ENCODE measurements at places on chromosomes 2 and 18. TPM values are rescaled to one million over a fixed set of nuclear protein-coding genes. Genes with fewer than 3 reads are reported as not detected.
A peak's percentile ranks its signal among the peaks of the same experiment; 100 is the strongest.

GRCh38 chr2:24920809-24921441 is 888 bp upstream of the ADCY3 start:
- no peak for DNase-seq

Gene SCN7A
- polyA plus RNA-seq = 0.96 TPM

GRCh38 chr2:236571145-236571544 is 1.5 kb downstream of the ACKR3 start:
- DNase-seq = no peak

Gene COBLL1
- polyA plus RNA-seq = 18.0 TPM

DNA sequence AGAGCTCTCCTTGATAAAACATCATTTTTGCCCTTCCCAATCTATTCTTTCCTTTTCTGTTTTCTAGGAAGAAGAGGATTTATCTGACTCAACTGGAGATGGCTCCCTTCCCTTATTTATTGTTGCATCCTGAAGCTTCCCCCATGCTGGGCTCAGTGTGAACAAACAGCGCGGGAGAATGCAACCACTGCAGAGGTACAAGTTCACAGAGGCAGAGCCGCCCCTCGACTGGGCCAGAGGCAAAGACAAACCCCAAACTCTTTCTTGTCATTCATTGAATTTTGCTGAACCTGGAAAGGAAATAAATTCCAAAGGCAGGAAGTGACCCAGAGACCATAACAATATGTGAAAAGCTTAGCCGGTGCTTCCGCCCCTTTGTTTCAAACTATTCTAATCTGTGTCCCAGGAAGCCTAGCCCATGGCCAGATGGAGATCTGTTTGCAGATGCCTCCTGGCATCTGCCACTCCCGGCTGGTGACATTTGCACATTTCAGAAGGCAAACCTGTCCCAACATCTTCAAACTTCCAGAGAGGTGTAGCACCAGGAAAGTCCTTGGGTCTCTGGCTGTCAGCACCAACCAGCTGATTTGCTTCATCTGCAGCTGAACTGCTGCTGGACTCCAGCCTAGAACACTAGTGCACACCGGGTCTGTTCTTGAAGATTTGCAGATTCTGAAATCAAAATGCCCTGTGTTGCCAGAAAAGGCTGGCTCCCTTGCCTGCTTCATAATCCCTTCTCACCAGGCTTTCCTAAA is 79.4 kb upstream of the MAP4K3 start:
- DNase-seq = peak; percentile 45

- no peak for DNase-seq
These were observed 152.6 kb upstream of the MEX3C start for GRCh38 chr18:51350081-51350480.

GRCh38 chr2:241764275-241765241 is 12.1 kb upstream of the GAL3ST2 start:
- no peak for DNase-seq

- DNase-seq = no peak
These were observed 476.7 kb downstream of the EPHA4 start for GRCh38 chr2:221095356-221095755.

DNA sequence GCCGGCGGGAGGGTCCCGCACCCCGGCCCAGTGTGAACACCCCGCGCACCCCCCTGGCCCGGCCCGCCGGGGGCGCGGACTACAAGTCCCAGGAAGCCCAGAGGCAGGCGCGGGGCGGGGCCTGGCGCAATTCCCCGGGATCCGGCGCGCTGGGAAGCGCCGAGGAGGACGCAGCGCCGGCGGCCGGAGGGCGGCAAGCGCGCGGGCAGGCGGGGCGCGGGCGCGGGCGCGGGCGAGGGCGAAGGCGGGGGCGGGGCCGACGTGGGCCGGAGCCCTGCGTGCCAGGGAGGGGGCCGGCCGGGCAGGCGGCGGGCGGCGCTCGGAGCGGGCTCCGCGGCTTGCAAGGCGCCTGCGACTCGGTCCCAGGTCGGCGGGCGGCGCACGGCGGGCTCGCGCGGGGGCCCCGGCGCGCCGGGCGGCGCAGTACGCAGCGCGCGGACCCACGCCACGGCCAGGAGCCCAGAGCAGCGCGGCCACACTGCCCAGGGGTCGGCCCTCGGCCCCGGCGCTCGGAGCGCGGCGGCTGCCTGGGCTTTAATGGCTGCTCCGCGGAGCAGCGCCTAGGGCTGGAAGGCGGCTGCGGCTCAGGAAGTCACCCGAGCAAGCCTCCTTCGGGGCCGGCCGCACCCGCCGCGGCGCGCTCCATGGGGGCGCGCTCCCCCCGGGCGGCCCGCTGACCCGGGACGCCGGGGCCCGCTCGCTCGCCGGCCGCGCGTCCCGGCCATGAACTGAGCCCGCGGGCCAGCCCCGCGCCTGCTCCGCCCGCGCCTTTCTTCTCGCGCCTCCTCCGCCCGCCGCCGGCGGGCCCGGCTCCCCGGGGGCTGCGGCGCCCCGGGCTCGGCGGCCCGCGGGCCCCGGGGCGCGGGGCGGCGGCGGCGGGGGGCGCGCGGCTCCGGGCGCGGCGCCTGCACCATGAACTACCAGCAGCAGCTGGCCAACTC is at the start of gene AGAP1:
TSS of gene AGAP1 (plus strand) at position 269 of the 941 bp plus-strand sequence.
- DNase-seq = peak; percentile 94

DNA sequence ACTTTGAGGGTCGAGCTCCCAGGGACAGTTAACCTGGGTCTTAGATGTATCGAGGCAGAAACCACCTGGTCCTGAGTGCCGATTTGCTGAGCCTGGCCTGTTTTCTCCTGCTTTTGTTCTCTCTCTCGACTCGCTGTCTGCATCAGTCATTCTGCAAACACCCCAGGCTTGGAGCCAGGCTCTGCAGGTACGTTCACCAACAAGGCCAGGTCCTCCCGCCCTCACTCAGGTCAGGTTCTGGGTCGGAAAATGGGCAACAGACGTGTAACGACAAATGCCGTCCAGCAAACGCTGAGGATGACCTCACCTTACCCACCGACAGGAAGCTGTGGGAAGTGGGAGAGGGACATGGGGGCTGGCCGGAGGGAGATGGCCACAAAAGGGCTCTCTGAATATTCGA is 57.7 kb upstream of the PXDN start:
- DNase-seq = no peak

- no peak for DNase-seq
These were observed 60.4 kb upstream of the ZNF397 start for GRCh38 chr18:35180455-35180854.

Gene ALPP
- not detected for polyA plus RNA-seq

GRCh38 chr2:166957686-166958085 is 69.4 kb downstream of the XIRP2 start:
- DNase-seq = no peak

Gene OTOS
- not detected for polyA plus RNA-seq

Gene RTP5
- polyA plus RNA-seq = 0.19 TPM

DNA sequence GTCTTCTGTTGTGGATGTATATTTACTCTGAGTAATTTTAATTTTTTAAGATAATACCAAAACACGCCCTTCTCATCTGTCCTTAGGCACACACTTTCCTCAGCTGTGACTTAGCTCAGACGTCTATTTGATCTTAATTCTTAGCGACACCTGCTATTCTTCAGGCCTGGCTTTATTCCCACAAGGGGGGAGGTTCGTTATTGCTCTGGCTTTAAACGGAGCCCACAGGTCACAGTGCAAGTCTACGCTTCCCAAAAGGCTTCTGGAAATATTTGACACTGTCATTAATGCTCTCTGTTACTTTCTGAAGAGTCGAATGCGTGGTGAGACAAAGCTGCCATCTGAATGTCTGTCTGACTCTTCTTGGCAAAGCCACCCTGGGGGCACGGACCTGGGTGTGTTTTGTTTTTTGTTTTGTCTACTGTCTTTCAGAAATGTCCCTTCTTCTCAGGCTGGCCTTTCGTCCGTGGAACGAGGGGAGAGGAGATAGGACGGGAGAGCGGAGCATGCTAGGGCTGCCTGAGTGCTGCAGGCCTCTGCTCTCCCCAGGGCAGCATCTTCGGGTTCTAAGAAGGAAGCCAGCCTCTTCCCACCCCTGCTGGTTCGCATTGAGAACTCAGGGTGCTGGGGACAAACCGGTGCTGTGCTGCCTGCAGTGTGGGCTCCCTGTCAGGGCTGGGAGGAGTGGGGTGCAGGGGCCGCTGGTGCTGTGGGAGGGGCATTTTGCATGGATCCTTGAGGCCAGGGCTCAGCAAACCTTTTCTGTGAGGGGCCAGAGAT is 61.9 kb downstream of the ASAP2 start:
- DNase-seq = no peak

DNA sequence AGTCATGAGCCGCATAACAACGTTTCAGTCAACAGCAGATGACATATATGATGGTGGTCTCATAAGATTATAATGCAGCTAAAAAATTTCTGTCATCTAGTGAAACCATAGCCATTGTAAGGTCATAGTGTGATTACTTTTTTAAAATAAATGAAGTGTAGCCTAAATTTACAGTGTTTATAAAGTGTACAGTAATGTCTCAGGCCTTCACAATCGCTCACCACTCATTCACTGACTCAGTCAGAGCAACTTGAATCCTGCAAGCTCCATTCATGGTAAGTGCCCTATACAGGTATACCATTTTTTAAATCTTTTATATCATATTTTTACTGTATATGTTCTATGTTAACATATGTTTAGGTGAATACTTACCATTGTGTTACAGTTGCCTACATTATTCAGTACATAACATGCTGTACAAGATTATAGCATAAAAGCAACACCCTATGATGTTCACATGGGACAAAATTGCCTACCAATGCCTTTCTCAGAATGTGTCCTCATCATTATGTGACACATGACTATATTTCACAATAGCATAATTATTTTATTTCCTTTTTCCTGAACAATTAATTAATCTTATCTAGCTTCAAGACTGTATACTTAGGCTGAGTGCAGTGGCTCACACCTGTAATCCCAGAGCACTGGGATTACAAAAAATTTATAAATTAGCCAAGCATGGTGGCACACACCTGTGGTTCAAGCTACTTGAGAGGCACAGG is 1115.9 kb upstream of the ZEB2 start:
- DNase-seq = no peak

Gene COLEC12
- 0.35 TPM for polyA plus RNA-seq

DNA sequence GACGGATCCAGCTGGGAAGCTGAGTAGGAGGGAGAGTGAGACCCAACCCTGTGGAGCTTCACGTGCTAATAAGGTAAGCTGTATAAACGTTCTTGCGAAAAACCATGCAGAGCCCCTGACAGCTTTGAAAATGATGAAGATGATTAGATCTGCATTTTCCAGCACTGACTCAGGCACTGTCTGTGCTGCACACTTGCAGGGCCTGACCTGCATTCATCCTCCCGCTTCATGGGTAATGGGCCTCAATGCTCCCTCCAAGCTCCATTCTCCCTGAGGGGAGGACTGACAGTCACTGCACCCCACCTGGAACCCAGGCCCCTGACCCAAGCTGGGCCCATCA is 205.4 kb downstream of the TMEM163 start:
- DNase-seq = no peak

Gene GCG
- polyA plus RNA-seq = 9,451 TPM

DNA sequence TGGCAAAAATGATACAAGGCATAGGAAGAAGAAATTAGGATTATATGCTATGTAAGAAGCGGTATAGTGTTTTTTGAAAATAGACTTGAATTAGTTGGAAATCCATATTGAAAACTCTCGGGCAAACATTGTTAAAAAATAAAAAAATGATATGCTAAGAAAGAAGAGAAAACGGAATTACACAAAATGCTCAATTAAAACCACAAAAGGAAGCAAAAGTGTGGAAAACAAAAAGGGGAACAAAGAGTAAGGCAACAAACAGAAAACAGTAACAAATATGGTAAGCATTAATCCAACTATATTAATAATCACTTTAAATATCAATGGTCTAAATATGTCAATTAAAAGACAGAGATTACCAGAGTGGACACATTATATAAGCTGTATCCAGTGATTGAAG is 58.4 kb downstream of the TXNL1 start:
- no peak for DNase-seq

Gene ITPRID2
- polyA plus RNA-seq = 85.6 TPM

- DNase-seq = no peak
These were observed 27.8 kb downstream of the VAPA start for GRCh38 chr18:9941660-9942059.

DNA sequence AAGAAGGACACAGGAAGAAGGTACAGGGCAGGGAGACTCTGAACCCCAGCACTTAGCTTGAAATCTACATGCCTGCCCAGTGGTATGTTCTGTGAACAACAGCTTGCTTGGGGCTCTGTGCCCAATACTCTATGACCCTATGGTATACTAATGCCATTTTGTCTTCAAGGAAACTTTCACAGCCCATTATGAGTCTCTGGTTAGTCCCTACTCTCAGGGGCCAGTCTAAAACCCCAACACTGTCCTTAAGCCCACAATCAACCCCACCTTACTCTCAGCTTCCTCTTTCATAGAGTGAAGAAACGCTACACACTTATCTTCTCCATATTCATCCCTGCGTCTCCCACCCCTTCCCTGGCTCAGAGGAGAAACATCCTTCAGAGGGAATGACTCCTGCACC is 16.0 kb downstream of the NEB start:
- no peak for DNase-seq

Gene C2orf81
- 6.5 TPM for polyA plus RNA-seq

- DNase-seq = no peak
These were observed 37.6 kb downstream of the NCKAP5 start for GRCh38 chr2:133530645-133531044.

DNA sequence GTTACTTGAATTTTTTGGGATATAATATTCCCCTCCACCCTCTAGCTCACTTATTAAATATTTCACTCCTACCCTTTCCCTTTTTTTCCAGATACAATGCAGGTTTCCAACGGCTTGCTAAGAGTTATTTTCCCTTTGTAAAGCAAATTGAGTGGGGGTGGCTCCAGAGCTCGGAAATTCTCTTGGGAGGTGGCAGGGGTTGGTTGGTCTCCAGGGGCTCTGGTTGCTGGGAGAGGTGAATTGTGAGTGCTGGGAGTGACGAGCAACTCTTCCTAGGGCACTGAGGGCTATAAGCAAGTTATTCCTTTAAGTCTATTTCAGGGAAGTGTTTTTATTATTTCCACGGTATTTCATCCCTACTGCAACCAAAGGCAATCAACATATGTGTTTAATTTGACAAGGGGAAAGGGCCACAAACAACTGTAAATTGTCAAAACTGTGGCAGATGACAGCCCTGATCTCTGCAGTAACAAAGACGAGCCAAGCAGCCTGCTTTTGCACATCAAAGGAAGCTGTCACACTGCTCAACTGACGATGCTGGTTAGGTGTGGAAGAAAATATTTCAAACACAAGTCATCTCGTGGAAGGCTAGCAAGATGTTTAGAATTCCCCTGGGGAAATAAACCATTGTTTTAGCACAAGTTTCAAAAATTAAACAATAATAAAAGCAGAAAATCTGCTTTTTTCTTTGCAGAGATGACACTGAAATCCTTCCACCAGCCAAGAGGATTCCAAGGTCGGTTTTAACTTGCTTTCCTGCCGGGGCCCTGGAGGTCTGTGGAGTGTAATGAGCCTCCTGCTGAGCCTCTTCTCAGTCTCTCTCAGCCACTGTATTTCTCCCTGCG is 34.8 kb upstream of the ASXL2 start:
- DNase-seq = no peak

DNA sequence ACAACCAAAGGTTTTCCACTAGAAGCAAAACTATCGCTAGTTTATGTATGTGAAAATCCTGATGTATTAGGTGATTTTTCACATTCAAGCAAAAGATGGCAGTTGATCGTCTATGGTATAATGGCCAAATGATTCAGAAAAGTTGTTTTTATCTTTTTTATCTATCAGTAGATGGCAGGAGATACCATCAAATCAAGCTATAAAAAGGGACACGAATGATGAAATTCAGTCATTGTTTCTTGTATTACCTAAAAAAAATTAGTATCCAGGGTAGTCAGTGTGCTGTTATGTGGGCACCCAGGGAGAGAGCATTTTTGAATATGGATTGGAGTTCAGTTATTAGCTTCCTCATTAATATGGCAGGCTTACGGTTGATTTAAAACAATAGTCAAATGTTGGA is 22.9 kb upstream of the CAVIN2 start:
- no peak for DNase-seq

Measured in pancreas (tissue), 10 donors.